ENCODE measurements at places on chromosomes 2 and 18.
A peak's percentile ranks its signal among the peaks of the same experiment; 100 is the strongest.

- no peak for DNase-seq
Observed at GRCh38 chr2:54588244-54588899, 132.2 kb downstream of the SPTBN1 start.

- DNase-seq = no peak
Observed at GRCh38 chr2:121858847-121859246, 103.4 kb downstream of the TSN start.

DNA sequence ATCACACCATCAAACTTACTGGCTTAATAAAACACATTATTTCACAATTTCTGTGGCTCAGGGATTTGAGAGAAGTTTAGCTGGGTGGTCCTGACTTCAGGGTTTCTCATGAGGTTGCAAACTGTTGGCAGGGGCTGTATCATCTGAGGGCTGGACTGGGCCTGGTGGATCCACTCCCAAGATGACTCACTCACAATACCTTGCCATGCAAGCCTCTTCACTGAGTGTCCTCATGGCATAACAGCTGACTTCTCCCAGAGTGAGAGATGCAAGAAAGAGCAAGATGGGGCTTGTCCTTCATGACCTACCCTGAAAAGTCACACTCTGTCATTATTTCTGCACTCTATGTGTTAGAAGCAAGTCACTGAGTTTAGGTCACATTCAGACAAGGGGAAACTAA lies 73.8 kb downstream of the AQP4 start:
- DNase-seq = peak; percentile 4

DNA sequence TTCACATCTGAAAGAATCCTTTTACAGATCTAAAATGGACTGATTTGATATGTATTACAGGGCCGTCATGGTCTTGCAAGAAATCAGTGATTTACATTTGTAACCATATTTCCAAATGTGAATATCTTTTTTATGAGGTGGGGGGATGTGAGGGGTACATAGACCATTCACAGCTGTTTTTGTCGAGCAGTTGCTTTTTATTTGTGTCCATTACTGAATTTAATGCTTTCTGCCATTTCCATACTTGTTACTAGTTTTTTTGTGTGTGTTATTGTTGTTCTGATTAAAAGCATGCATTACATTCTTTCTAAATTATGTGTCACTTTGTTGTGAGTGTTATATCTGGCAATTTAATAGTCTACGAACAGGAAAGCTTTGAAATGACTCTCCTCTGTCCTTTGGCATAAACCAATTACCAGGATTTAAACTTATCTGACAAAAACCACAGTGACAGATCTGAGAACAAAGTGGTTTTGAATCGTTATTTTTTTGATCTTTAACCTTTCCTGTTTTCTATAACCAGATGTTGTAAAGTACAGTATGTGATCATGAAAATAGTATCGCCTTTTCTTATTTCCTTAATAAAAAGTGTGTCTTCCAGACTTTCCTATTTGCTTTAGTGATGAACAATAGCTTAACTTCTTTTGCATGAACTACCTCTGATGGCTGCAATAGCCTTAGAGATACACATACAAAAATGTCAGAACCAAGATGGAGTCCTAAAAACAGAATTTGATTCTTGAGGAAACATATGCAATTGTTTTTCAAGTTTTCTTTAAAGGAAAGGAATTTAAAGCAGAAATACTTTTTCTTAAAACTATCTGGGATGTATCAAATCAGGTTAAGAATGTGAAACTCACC lies 354.2 kb upstream of the ACVR2A start:
- no peak for DNase-seq
